ENCODE measurements at places on chromosomes 13 and 19. TPM values are rescaled to one million over a fixed set of nuclear protein-coding genes. Genes with fewer than 3 reads are reported as not detected.
A peak's percentile ranks its signal among the peaks of the same experiment; 100 is the strongest.

LRFN3 gene
- 14.6 TPM for total RNA-seq

SOX1 gene
- total RNA-seq = not detected

DNA sequence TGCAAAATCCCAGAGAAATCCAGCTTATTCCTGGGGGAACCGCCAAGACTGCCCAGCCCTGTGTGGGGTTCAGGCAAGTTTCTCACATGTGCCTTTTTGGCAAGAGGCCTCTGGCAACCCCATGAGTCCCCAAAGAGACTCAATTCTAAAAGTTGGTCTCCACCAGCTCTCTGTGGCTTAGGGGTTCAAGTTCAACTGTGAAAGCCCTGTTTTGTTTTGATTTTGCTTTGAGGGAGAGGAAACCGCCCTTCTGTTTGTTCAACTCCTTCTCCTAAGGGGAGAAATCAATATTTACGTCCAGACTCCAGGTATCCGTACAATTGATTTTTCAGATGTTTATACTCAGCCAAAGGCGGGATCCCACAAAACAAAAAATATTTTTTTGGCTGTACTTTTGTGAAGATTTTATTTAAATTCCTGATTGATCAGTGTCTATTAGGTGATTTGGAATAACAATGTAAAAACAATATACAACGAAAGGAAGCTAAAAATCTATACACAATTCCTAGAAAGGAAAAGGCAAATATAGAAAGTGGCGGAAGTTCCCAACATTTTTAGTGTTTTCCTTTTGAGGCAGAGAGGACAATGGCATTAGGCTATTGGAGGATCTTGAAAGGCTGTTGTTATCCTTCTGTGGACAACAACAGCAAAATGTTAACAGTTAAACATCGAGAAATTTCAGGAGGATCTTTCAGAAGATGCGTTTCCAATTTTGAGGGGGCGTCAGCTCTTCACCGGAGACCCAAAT lies 583 bp upstream of the LDLR start:
- no peak for DNase-seq

- DNase-seq = peak; percentile 5
These were observed 7.0 kb downstream of the CALM3 start for GRCh38 chr19:46608178-46608577.

DNA sequence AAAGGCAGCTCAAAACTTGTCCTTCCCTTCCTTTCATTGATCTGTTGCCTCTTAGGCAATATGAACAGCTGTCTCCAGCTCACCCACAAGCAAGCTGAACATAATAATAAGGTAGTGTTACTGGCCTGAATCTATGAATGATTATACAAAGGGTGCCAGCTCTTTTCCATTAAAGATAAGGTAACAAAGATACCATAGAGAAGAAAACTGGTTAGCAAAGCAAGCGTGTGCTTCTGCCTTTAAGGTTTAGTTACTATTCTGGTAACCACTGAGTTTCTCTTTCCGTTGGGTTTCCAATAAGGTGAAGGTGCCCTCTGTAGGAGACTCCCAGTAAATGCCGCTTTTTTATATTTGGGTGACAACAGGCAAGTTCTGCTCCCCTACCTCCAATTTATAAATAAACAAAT lies 12.1 kb upstream of the DACH1 start:
- no peak for DNase-seq

Measured in transverse colon (tissue), 4 donors.